GM23338 (cell line): ENCODE measurements at places on chromosomes 11 and 22. TPM values are rescaled to one million over a fixed set of nuclear protein-coding genes. Genes with fewer than 3 reads are reported as not detected.
A peak's percentile ranks its signal among the peaks of the same experiment; 100 is the strongest.

GRCh38 chr11:77370217-77370616 lies 68.7 kb upstream of the GDPD4 start:
- H3K4me3 ChIP-seq: no peak overlapping the region
- no peaks in the 10 kb centered on the region for H3K27me3 ChIP-seq
- H3K36me3 ChIP-seq: peaks cover 35% of the 10 kb centered on the region
- DNase-seq: peak; percentile 17

- no peaks in the 10 kb centered on the region for H3K27me3 ChIP-seq
- no peak overlapping the region for H3K4me3 ChIP-seq
- no peak for DNase-seq
- no peak overlapping the region for H3K27ac ChIP-seq
Observed at GRCh38 chr11:114816791-114817190, 138.5 kb downstream of the NXPE2 start.

DNA sequence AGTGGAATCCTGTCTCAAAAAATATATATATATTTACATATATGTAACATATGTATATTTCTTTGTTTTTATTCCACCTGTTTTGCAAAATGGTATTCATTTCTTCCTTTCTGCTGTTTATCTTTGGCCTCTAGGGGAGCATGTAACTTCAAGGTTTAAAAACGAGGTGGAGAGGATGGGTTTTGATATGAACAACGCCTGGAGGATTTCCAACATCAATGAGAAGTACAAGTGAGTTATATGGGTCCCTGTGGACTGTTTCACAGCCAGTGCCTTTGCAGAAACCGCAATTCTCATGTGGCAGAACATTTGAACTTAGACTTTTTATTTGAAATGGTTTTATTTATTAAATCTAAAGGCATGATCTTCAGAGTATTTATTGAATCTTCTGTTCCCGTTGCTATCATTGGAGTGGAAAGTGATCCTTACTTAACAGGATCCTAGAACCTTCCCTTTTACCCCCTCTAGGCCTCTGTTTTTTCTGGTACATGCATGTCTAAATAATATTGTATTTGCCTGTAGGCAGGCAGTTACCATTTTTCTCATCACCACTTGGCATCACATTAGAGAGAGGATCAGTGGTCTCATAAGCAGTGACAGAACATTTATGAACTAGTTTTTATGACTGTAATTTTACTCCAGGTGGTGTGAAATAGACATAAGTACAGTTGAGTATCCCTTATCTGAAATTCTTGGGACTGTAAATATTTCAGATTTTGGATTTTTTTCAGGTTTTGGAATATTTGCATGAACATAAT lies 81.5 kb upstream of the HORMAD2 start:
- H3K4me1 ChIP-seq: no peaks in the 10 kb centered on the region
- no peak overlapping the region for H3K27ac ChIP-seq
- peak; percentile 46 for DNase-seq
- H3K27me3 ChIP-seq: no peaks in the 10 kb centered on the region
- H3K4me3 ChIP-seq: no peak overlapping the region
- no peaks in the 10 kb centered on the region for H3K36me3 ChIP-seq

DNA sequence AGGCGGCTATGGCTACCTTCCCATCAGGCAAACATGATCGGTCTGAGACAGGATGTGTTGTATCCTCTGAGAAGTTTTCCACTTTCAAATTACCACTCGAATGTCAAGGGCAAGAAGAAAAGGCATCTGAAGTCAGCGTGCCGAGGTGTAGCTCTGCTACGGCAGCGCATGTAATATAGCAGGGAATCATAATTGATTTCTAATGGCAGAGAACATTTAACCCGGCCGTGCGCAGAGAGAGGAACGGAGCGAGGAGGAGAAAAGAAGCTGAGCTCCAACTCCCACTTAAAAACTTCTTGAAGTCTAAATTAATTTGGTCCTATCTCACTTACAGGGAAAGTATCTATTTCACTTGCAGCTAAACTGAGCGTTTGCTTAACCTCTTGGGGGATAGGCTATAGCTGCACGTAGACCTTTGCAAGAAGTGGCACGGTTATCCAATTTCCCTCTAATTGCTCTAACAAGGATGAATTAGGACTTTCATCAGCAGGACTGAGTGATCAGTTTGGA lies 137.3 kb upstream of the KIRREL3 start:
- H3K27me3 ChIP-seq: no peaks in the 10 kb centered on the region
- no peak overlapping the region for H3K4me3 ChIP-seq
- no peaks in the 10 kb centered on the region for H3K36me3 ChIP-seq
- DNase-seq: no peak

GRCh38 chr22:42271906-42272305 lies 1.5 kb upstream of the TCF20 start:
- DNase-seq: no peak
- H3K36me3 ChIP-seq: no peaks in the 10 kb centered on the region
- peaks cover 6% of the 10 kb centered on the region; the same call in 1 of the 2 replicates for H3K27me3 ChIP-seq
- no peak overlapping the region for H3K4me3 ChIP-seq

DNA sequence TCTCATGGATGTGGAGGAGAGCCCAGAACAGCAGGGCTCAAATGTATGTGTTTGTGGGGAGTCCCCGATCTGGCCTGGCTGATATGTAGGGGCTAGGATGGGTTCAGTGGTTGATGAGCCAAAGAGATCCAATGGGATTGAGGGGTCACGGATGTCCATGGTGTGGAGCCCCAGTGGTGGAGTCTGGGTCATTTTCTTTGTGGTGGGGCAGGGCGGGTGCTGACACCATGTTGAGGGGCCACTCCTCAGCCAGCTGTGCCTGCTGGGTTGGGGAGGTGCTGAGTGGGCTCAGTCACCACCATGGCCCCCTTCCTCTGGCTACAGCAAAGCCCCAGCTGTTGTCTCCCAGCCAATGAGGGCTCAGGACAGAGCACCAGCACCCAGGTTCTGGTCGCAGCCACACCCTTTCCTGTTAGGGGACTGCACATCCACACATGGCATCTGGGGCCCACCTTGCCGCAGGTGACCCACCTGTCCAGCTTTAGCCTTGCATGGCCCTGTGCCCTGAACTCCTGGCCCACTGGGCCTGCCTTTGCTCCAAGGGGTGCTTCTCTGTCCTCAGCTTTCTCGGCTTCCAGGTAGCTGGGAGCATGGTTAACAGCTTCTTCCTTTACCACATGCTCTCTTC lies 3.2 kb upstream of the GNAZ start:
- no peaks in the 10 kb centered on the region for H3K36me3 ChIP-seq
- H3K4me1 ChIP-seq: peaks cover 5% of the 10 kb centered on the region
- no peak overlapping the region for H3K27ac ChIP-seq
- peaks cover 39% of the 10 kb centered on the region for H3K27me3 ChIP-seq
- DNase-seq: no peak

GRCh38 chr11:33866936-33867335 lies 24.9 kb downstream of the LMO2 start:
- no peaks in the 10 kb centered on the region for H3K36me3 ChIP-seq
- H3K27me3 ChIP-seq: peaks cover 62% of the 10 kb centered on the region
- peaks cover 21% of the 10 kb centered on the region; the same call in 1 of the 2 replicates for H3K4me1 ChIP-seq
- H3K27ac ChIP-seq: no peak overlapping the region
- DNase-seq: no peak

DNA sequence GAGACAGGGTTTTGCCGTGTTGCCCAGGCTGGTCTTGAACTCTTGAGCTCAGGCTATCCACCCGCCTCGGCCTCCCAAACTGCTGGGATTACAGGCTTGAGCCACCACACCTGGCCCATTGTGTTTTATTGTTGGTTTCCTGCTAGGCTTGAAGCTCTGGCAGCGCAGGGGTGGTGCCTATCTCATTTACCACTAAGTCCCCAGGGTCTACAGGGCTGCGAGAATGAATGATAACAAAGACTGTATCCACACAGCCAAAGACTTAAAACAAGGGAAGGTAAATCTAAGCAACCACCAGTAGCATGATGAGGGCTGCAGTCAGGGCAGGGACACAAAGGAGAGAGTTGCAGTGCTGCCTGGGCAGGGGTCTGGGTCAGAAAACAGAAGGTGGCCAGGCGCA lies 37.3 kb upstream of the XBP1 start:
- H3K36me3 ChIP-seq: no peaks in the 10 kb centered on the region
- no peak overlapping the region for H3K4me3 ChIP-seq
- H3K27me3 ChIP-seq: no peaks in the 10 kb centered on the region
- no peaks in the 10 kb centered on the region for H3K4me1 ChIP-seq

DNA sequence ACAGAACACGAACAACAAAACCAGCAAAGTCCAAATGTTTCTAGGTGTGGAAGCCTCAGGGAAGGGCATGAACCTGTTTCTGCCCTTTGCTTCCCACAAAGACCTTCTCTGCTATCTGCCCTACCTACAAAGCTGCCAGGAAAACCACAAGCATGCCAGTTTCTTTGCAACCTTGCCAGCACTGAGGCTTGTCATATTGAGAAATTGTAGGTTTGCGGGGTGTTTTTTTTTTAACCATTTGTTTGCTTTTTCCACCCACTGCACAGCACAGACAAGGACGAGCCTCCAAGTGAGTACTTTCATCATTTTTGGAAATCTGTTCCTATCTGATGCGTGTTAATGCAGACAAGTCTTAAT lies 12.8 kb downstream of the PARVG start:
- H3K27ac ChIP-seq: no peak overlapping the region
- H3K4me1 ChIP-seq: no peaks in the 10 kb centered on the region
- no peak for DNase-seq

DNA sequence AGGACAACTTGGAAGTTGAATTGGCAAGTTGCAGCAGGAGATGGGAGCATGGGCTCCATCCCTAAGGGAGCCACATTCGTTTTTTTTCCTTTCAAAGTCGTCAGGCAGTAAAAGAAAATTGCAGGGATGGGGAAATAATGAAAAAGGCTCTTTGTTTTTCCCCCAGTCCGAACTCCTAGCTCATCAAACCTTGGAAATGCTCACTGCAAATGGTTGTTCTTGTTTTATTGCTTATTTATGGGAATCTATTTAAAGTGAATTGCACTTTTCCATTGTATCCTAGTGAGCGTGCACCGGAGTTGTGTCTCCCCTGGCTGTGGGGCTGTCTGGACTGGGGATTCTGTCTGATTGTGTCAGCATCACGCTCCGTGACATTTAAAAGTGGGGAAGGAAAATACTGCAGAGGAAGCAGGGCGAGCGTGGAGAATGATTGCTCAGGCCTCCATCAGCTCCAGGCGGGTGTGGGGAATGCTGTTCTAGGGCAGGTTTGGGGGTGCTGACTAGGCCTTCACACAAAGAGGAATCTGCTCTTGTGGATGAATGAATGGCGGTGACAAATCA lies 306.4 kb downstream of the KIRREL3 start:
- H3K36me3 ChIP-seq: no peaks in the 10 kb centered on the region
- H3K27me3 ChIP-seq: no peaks in the 10 kb centered on the region
- peaks cover 4% of the 10 kb centered on the region; the same call in 1 of the 2 replicates for H3K4me1 ChIP-seq
- H3K4me3 ChIP-seq: no peak overlapping the region
- no peak overlapping the region for H3K27ac ChIP-seq
- no peak for DNase-seq

DNA sequence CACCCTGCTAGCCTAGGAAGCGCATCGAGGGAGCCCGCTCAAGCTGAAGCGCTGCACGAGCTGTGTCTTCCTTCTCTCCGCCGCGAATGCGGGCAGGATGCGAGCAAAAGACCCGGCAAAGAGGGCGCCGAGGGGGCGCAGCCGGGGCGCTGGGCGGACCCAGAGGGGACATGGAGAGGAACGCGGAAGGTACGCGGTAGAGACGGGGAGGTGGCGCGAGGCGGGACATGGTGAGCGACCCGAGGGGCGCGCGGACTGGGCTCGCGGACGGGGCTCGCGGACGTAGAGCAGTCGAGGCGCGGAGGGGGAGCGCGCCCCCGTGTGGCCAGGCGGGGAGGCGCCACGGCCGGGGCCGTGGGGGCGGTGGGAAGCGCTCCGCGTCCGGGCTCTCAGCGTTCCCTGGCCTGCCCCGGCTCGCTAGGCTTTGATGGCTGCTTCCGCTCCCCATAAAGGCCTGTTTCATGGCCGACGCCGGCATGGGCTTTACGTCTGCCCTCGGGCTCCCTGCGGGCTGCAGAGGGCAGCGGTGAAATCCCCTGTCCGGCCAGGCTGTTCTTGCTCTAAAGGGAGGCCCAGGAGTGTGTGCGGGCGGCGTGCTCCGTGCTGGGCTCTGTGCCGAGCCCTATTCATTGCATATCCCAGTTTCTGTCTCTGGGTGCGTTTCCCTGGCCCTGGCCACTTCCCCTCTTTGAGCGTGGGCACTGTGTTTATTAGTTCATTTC lies 31.2 kb upstream of the TRIM29 start:
- H3K27ac ChIP-seq: no peak overlapping the region
- peaks cover 6% of the 10 kb centered on the region; the same call in 1 of the 2 replicates for H3K4me1 ChIP-seq
- peak; percentile 89 for DNase-seq
- H3K4me3 ChIP-seq: peak overlapping the region; percentile 76
- no peaks in the 10 kb centered on the region for H3K36me3 ChIP-seq

DNA sequence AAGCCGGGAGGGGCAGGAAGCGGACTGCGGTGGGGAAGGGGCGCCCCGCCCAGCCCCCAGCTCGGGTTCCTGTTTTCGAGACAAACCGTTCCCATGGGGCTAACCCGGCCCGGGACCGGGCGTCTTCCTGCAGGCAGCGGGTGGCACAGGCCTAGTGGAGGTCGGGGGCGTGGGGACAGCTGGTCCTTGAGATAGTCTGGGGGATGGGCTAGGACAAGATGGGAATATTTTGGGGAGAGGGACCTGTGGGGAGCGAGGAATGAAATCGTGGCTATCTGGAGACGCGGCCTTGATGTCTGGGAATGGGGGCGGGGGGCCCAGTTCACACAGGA lies 1.2 kb upstream of the RASGRP2 start:
- H3K36me3 ChIP-seq: no peaks in the 10 kb centered on the region
- peak; percentile 70 for DNase-seq
- peaks cover 20% of the 10 kb centered on the region for H3K4me1 ChIP-seq

- no peak overlapping the region for H3K27ac ChIP-seq
- H3K4me1 ChIP-seq: no peaks in the 10 kb centered on the region
- no peak overlapping the region for H3K4me3 ChIP-seq
- no peak for DNase-seq
- no peaks in the 10 kb centered on the region for H3K27me3 ChIP-seq
Observed at GRCh38 chr11:113401718-113402117, 14.1 kb downstream of the ANKK1 start.

DNA sequence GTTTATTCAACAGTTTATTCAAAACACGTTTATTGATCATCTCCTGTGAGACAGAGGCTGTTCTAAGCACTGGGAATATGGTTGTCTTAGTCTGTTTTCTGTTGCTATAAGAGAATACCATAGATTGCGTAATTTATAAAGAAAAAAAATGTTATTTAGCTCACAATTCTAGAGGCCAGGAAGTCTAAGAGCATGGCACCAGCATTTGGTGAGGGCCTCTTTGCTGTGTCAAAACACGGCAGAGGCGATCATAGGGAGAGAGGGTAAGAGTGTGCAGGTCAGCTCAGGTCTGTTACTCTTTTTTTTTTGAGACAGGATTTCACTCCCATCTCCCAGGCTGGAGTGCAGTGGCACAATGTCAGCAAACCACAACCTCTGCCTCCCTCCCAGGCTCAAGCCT lies 5.2 kb upstream of the IL17RA start:
- H3K4me1 ChIP-seq: 0 out of 2 replicates have a peak, but pooled peaks cover 5% of the 10 kb centered on the region
- H3K27ac ChIP-seq: no peak overlapping the region
- H3K4me3 ChIP-seq: no peak overlapping the region
- no peaks in the 10 kb centered on the region for H3K36me3 ChIP-seq
- peaks cover 7% of the 10 kb centered on the region; the same call in 1 of the 2 replicates for H3K27me3 ChIP-seq

Gene CRYBB1
- total RNA-seq: 1.6 and 2.4 TPM in 2 replicates

Gene AIFM3
- 0.45 and 1.7 TPM in 2 replicates for total RNA-seq

Gene OR51B2
- total RNA-seq: not detected in 2 replicates

Gene SYT7
- total RNA-seq: 7.0 and 10.3 TPM in 2 replicates
